Activated T-cell treated with anti-CD3 and anti-CD28 coated beads, Interleukin-2, amount 50 U/mL, for 72 hours (primary cell): ENCODE measurements at places on chromosomes 1 and 21. TPM values are rescaled to one million over a fixed set of nuclear protein-coding genes. Genes with fewer than 3 reads are reported as not detected.

The LAMC2 gene
- total RNA-seq = not detected

The NPHP4 gene
- 12.3 TPM for total RNA-seq

The CD1B gene
- total RNA-seq = not detected

The FNDC5 gene
- total RNA-seq = not detected

The TNFRSF14 gene
- total RNA-seq = 175 TPM

GRCh38 chr1:229186373-229187056 is 84.4 kb upstream of the RAB4A start:
- DNase-seq = peak; percentile 47
- no peaks in the 10 kb centered on the region for H3K36me3 ChIP-seq
- peak overlapping the region; percentile 40 for H3K4me3 ChIP-seq
- no peaks in the 10 kb centered on the region for H3K27me3 ChIP-seq
- no peak overlapping the region for H3K27ac ChIP-seq
- H3K4me1 ChIP-seq = peaks cover 11% of the 10 kb centered on the region

GRCh38 chr1:117094841-117095604 is 26.5 kb downstream of the TRIM45 start:
- H3K4me3 ChIP-seq = no peak overlapping the region
- peaks cover 25% of the 10 kb centered on the region for H3K36me3 ChIP-seq
- peaks cover 29% of the 10 kb centered on the region for H3K4me1 ChIP-seq
- no peak for DNase-seq
- H3K27ac ChIP-seq = no peak overlapping the region
- H3K27me3 ChIP-seq = no peaks in the 10 kb centered on the region

GRCh38 chr1:201108614-201109013 is 3.6 kb downstream of the CACNA1S start:
- H3K4me1 ChIP-seq = no peaks in the 10 kb centered on the region
- no peaks in the 10 kb centered on the region for H3K36me3 ChIP-seq
- DNase-seq = no peak
- H3K4me3 ChIP-seq = no peak overlapping the region

- H3K36me3 ChIP-seq = no peaks in the 10 kb centered on the region
- H3K4me3 ChIP-seq = no peak overlapping the region
Measured at GRCh38 chr1:109186733-109187086, 27.0 kb upstream of the SARS1 start.
